Aorta (tissue), 5 donors: ENCODE measurements at places on chromosomes 5 and 9. TPM values are rescaled to one million over a fixed set of nuclear protein-coding genes. Genes with fewer than 3 reads are reported as not detected.

The ARHGEF37 gene
- total RNA-seq = 18.0 TPM

DNA sequence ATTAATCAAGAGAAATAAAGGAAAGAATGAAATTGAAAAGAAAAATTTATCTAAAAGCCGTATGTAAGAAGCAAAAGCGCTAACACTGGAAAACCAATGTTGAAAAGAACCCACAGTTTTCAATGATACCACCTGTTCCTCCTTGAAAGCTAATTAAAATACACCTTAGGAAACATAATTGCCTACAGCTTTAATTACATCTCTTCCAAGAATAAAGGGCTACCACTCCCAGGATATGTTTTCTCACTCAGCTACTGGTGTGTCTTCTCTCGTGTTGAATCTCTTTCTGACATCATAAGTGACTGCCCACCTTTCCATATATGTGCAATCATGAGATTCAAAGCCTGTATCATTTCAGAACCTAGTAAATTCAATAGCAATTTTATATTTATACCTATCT is 880.6 kb upstream of the DMAC1 start:
- DNase-seq = no peak
- H3K4me3 ChIP-seq = no peak overlapping the region
- H3K4me1 ChIP-seq = no peaks in the 10 kb centered on the region
- no peak overlapping the region for H3K27ac ChIP-seq
- H3K27me3 ChIP-seq = no peaks in the 10 kb centered on the region
- no peaks in the 10 kb centered on the region for H3K36me3 ChIP-seq

DNA sequence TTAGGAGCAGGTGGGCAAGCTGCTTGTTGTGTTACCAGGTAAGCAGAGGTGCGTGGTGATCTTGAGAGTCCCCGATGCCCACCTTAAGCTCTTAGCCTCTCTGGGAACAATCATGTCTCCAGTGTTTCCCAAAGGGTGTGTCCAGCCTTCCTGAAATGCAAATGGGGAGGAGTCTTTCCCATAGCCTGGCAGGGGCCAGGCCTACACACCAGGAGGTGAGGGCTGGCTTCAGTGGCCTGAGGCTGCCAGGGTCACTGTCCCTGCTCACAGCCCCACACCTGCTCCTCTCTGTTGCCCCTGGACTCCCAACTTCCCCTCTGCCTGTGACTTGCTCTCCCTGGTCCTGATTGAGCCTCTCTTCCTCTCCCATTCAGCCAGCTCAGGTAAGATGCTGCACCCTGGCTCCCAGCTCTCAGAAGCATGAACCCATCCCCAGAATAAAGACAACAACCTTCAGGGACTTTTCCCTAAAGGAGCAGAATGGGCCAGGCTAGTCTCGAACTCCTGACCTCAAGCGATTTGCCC is 65.7 kb upstream of the PHYKPL start:
- H3K27me3 ChIP-seq = no peaks in the 10 kb centered on the region
- DNase-seq = no peak
- no peak overlapping the region for H3K27ac ChIP-seq
- no peak overlapping the region for H3K4me3 ChIP-seq
- no peaks in the 10 kb centered on the region for H3K36me3 ChIP-seq

The LCN12 gene
- total RNA-seq = 1.6 TPM

The MAMDC4 gene
- 5.0 TPM for total RNA-seq

DNA sequence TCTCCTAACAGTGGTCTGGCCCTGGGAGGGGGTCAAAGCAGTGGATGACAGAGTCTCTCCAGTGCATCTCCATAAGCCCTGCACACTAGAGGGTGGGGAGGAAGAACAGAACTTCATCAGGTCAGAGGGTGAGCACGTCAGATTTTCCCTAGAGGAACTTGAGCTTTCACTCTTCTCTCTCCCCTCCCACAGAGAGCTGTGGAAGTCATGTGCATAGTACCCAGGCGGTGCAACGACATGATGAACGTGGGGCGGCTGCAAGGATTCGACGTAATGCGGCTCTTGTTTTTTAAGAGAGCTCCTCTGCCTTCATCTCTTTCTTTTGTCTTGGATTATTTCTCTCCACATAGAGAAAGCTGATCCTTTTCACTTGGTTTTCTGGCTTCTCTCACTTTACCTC is 100.2 kb upstream of the OTULINL start:
- DNase-seq = no peak
- H3K4me1 ChIP-seq = no peaks in the 10 kb centered on the region
- peaks cover 6% of the 10 kb centered on the region for H3K36me3 ChIP-seq
- no peak overlapping the region for H3K27ac ChIP-seq
- no peaks in the 10 kb centered on the region for H3K27me3 ChIP-seq
- H3K4me3 ChIP-seq = no peak overlapping the region

- H3K27ac ChIP-seq = no peak overlapping the region
- no peaks in the 10 kb centered on the region for H3K27me3 ChIP-seq
- no peaks in the 10 kb centered on the region for H3K4me1 ChIP-seq
Measured at GRCh38 chr9:117868594-117868993, 164.4 kb downstream of the TLR4 start.

The NOXA1 gene
- 8.5 TPM for total RNA-seq

DNA sequence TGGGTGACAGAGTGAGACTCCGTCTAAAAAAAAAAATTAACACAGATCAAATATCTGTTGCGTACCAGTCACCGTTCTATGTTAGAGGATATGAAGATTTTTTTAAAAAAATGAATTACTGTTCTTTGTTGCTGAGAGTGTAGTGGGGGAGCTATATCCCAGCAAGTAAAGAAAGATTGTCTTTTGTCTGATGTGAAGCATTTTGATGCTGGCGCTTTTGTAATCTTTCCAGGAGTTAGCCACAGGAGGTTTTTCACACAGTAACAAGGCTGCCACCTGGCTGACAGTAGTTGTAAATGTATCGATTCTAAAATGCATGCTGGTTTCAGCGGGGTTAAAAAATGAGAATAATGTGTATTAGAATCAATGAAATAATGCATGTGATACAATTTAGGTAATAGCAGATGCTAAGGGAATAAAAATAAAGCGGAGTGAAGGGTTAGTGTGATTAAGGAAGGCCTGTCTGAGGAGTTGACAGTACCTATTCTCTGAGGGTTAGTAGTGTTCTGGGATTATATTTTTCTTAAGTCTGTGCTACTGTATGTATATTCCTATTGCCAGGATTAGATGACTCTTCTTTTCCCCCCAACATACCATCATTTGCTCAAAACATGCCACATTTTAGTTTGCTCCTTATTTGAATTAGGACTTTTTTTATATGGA is 3.4 kb downstream of the LMNB1 start:
- no peak overlapping the region for H3K27ac ChIP-seq
- no peak overlapping the region for H3K4me3 ChIP-seq
- H3K36me3 ChIP-seq = no peaks in the 10 kb centered on the region
- no peaks in the 10 kb centered on the region for H3K27me3 ChIP-seq

GRCh38 chr5:64190562-64191306 is 25.1 kb downstream of the RNF180 start:
- H3K4me3 ChIP-seq = no peak overlapping the region
- H3K4me1 ChIP-seq = peaks cover 1% of the 10 kb centered on the region
- no peak for DNase-seq

The SLC30A5 gene
- 43.9 TPM for total RNA-seq

DNA sequence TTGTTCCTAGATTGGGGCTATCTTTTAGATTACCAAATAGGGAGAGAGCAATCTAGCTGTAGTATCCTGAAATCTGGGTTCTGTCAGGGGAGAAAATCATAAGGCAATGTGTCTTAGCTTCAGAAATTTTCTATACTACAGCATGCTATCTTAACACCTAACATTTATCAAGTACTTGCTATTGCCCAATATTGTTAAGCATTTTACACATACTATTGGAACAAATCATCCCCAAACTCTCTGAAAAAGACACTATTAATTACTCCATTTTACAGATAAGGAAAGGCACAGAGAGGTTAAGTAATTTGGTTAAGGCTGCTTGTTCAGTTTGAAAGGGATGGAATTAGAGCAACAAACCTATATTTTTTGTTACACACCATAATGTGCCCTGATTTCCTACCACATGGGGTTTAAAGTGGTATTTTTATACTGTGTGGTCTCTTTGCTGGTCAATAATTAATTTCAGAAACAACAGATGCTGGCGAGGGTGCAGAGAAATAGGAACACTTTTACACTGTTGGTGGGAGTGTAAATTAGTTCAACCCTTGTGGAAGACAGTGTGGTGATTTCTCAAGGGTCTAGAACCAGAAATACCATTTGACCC is 57.2 kb upstream of the RIC1 start:
- DNase-seq = no peak
- no peaks in the 10 kb centered on the region for H3K4me1 ChIP-seq
- no peaks in the 10 kb centered on the region for H3K36me3 ChIP-seq
- no peak overlapping the region for H3K4me3 ChIP-seq

- no peaks in the 10 kb centered on the region for H3K36me3 ChIP-seq
- H3K4me3 ChIP-seq = no peak overlapping the region
- H3K27ac ChIP-seq = no peak overlapping the region
Measured at GRCh38 chr9:111866976-111867375, 29.6 kb upstream of the UGCG start.

DNA sequence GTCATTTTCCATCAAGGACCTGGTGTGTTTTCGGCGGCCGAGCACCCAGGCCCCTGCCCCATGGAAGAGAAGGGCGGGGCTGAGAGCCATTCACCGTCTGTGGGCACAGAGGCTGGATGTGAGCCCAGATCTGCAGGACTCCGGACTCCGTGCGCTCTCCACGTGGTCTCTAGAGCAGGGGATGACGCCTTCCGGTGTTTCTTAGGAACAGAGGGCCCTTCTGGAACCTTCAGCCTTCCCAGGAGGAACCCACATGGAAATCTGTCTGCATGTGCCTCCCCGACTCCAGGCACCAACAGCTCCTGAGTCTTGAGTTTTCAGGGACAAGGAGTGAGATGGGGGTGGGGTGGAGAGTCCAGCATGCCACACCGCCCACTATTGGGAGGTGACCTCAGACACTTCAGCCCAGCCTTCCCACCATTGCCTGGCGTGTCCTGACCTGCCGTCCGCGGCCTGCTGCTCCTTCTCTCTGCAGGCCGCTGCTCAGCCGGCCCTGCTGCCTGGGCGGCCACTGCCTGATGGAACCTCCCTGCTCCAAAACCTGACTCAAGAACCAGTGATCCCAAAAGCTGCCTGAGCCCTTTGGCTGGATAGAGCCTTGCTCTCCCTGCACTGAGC is 2.4 kb upstream of the RXRA start:
- no peak overlapping the region for H3K4me3 ChIP-seq
- H3K27ac ChIP-seq = peak overlapping the region; percentile 93
- no peaks in the 10 kb centered on the region for H3K36me3 ChIP-seq
- DNase-seq = peak; percentile 88
- no peaks in the 10 kb centered on the region for H3K27me3 ChIP-seq
- no peaks in the 10 kb centered on the region for H3K4me1 ChIP-seq

The TLX3 gene
- total RNA-seq = not detected

The SPINK4 gene
- total RNA-seq = not detected
